ENCODE measurements at places on chromosomes 5 and 9.

DNA sequence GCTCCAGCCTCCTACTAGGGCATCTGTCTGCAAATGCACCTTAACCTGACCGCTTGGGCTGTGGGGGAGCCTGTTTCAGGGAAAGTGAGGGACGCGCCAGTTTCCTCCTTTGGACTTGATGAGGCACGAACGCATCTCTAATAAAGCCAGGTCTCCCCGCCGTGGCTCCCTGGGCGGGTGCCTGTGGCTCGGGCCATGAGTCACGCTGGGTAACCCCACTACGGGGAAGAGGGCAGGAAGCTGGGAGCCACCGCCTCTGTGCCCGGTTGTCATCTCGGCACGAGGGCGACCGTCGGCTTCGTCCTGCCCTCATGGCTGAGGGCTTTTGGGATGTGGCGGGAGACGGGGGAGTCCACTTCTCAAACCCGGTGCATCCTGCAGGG is 12.1 kb downstream of the NOTCH1 start:
- peak; percentile 78 for DNase-seq

DNA sequence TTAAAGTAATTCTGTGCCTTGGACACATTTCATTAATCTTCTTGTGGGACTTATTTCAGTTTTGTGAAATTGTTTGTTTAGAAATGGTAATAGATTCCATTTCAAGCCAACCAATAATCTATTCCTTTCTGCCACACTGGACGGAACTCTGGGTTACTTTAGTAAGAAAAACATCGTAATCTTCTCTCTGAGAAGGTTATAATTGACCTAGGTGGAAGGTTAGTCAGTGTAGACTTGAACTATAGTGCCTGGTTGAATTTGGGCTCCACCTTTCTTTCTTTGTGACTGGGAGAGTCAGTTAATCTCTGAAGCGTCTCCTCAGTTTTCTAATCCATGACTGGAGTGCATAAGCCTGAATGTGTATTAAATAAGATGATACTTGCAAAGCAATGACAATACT is 89.7 kb upstream of the PRLR start:
- DNase-seq = no peak

DNA sequence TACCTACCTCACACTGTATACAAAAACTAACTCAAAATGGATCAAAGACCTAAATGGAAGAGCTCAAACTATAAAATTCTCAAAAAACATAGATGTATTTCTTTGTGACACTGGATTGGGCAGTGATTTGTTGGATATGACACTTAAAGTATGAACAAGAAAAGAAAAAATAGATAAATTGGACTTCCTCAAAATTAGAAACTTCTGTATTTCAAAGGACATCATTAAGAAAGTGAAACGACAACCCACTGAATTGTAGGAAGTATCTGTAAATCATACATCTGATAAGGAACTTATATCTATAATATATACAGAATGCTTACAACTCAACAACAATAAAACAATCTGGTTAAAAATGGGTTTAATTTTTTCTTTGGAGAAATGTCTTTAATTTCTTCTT is 96.7 kb downstream of the NRG2 start:
- no peak for DNase-seq

- no peak for DNase-seq
Measured at GRCh38 chr9:124869466-124869985, 7.6 kb downstream of the ARPC5L start.

DNA sequence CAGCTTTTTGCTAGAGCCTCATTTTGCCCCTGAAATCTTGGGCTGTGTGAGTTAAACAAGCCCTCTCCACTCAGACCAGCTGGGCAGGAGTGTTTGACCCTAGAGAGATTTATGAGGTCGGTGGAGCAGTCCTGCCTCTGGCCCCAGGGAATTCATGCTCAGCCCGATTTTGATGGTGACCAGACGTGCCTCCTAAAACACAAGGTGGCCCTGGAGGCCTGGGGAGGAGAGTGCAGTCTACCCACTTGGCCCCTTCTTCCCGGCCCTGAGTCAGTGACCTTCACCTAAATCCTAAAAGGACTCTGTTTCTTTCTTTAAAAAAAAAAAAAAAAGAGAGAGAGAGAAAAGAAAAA is 86.6 kb upstream of the SAP30L start:
- no peak for DNase-seq

GRCh38 chr9:31323726-31324444 is 1060.6 kb upstream of the ACO1 start:
- DNase-seq = no peak

- no peak for DNase-seq
Measured at GRCh38 chr5:54387659-54388232, 67.8 kb upstream of the HSPB3 start.

GRCh38 chr5:86118542-86118941 is 499.2 kb upstream of the COX7C start:
- no peak for DNase-seq

GRCh38 chr9:133130685-133131244 is 9.7 kb upstream of the RALGDS start:
- no peak for DNase-seq
